Sciatic nerve (tissue), 2 donors: ENCODE measurements at places on chromosomes 4 and X. TPM values are rescaled to one million over a fixed set of nuclear protein-coding genes. Genes with fewer than 3 reads are reported as not detected.

Gene TTC29
- not detected for total RNA-seq

Gene TLR6
- 8.2 TPM for total RNA-seq

Gene DIPK2B
- total RNA-seq: 35.4 TPM

Gene DIAPH2
- total RNA-seq: 34.5 TPM

Gene SUPT20HL2
- not detected for total RNA-seq

Gene SMARCA1
- 50.3 TPM for total RNA-seq

Gene ADH1A
- 2.8 TPM for total RNA-seq

Gene HSFX3
- not detected for total RNA-seq

DNA sequence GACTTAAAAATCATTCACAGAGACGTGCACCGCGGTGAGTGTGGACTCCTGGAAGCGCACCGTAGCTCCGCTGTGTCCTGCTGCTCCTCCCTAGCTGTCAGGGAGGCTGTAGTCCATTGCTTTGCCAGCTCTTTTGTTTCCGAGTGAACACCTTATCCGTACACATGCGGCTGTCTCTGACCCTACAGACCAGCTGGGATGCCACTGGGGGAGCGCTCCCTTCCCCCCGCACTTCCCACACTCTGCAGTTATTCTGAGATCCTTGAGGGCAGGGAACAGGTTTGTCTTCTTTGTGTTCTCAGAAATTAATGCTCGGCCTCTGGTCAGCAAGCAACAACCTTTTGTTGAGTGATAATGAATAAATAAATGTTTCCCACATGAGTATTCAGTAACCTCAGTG, 33.7 kb upstream of the MSANTD1 start:
- DNase-seq: peak; percentile 51

GRCh38 chrX:13574600-13574999, 5.2 kb downstream of the EGFL6 start:
- DNase-seq: no peak

- no peak for DNase-seq
Measured at GRCh38 chrX:118347736-118348135, 1.8 kb downstream of the WDR44 start.

- DNase-seq: no peak
Measured at GRCh38 chr4:146470604-146471003, 51.1 kb downstream of the SLC10A7 start.

GRCh38 chr4:124948976-124949597, 236.6 kb upstream of the ANKRD50 start:
- no peak for DNase-seq

- no peak for DNase-seq
Measured at GRCh38 chr4:186845137-186845842, 121.6 kb upstream of the FAT1 start.

DNA sequence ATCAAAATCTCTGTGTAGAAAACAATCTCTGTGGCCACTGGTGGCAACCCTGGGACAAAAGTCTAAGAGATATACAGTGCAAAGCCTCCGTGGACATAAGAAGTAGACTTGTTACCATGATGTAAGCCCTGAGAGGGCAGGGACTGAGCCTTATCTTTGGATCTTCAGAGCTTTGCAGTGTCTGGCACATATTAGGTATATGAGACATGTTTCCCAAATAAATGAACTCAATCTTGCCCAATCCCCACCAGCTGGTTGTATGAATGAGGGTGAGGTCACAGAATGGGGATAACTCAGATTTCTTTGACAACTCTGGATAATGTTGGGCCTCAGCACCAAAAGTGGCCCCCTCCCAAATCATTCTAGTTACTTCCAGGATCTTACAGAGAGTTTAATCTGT, 511.4 kb upstream of the DIPK2B start:
- DNase-seq: no peak

DNA sequence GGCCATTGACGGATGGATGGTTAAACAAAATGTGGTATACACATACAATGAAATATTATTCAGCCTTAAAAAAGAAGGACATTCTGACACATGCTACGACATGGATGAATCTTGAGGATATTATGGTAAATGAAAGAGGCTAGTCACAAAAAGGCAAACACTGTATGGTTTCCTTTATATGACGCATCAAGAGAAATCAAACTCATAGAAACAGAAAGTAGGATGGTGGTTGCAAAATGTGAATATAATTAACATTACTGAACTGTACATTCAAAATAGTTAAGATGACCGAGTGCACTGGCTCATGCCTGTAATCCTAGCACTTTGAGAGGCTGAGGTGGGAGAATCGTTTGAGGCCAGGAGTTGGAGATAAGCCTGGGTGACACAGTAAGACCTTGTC, 9.5 kb upstream of the CASK start:
- DNase-seq: no peak

GRCh38 chr4:123390846-123391456, 5.6 kb upstream of the SPRY1 start:
- DNase-seq: no peak

GRCh38 chr4:67152976-67153375, 392.3 kb downstream of the CENPC start:
- no peak for DNase-seq

DNA sequence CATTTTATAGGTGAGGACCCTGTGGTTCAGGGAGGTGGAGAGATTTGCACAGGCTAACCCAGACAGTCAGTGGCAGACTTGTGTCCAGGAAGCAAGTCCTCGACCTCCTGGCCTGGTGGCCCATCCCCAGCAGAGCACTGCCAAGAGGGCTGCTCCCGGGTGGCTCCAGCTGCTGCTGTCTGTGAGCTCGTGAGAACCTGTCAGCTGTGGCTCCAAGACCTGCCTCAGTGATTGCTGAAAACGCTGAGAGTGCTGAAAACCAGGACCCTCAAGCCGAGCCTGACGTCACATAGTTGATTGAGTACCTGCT, 74.2 kb downstream of the RTL9 start:
- no peak for DNase-seq

- no peak for DNase-seq
Measured at GRCh38 chr4:24805566-24805965, 10.2 kb downstream of the SOD3 start.

GRCh38 chr4:40550948-40551462, 78.7 kb downstream of the RBM47 start:
- DNase-seq: no peak

DNA sequence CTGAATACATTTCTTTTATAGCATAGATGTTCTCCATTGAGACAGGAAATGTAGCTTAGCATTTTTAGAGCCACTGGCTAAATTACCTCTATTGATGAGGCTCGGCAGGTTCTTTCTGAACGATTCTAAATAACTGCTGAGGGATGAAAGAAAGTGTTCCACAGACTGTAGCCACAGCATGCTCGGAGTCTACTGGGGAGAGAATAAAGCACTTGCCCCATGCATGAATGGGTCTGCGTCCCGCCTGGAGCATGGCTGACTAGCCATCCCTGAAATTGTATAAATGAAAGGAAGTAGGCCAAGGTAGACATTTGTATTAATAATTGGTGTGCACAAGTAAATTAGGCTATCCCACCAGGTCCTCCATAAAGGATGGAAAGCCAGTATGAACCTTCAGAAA, 269.8 kb downstream of the COL25A1 start:
- no peak for DNase-seq

GRCh38 chrX:39757971-39758370, 339.8 kb downstream of the BCOR start:
- DNase-seq: no peak

GRCh38 chr4:110978761-110979160, 355.9 kb upstream of the PITX2 start:
- DNase-seq: no peak

GRCh38 chrX:30027636-30028035, 187.7 kb upstream of the MAGEB2 start:
- no peak for DNase-seq

DNA sequence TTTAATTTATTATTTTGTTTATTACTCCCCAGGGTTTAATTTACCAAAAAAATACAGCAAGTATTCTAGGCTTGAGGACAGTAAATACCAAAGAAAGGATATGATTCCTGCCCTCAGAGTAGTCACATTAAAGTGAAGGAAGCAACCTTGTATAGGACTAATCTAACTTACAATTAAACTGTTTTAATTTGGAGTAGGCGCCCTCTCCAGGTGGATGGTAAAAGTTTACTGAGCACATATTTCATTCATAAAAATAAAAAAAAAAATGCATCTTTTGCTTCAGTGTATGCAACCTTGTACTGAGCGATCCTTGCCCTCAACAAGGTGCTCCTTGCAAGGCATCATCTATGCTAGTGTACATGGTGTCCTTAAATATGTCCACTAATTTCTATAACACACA, 72.0 kb upstream of the MAGEB16 start:
- no peak for DNase-seq

- DNase-seq: no peak
Measured at GRCh38 chrX:41923978-41924683, 777 bp upstream of the CASK start.
